ENCODE measurements at places on chromosomes 11 and 22.

GRCh38 chr11:339963-340362 lies 19.3 kb upstream of the IFITM3 start:
- no peak for DNase-seq

DNA sequence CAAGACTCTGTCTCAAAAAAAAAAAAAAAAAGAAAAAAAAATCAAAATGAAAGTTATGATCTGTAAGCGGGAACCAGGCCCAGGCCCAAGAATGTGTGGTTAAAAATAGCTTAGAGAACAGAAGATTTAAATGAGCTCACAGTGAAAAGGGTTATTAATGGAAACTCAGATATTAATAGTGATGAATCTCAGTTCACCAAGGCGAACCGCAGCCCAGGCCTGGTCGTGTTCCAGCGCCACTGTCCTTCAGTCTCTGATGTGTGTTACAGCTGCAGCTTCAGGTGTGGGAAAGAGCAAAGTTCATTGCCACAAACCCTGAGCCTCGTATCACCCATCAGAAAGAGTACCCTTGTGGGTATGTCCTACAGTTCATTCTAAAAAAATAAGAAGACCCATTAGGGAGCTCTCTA lies 107.1 kb downstream of the GAB2 start:
- peak; percentile 59 for DNase-seq

DNA sequence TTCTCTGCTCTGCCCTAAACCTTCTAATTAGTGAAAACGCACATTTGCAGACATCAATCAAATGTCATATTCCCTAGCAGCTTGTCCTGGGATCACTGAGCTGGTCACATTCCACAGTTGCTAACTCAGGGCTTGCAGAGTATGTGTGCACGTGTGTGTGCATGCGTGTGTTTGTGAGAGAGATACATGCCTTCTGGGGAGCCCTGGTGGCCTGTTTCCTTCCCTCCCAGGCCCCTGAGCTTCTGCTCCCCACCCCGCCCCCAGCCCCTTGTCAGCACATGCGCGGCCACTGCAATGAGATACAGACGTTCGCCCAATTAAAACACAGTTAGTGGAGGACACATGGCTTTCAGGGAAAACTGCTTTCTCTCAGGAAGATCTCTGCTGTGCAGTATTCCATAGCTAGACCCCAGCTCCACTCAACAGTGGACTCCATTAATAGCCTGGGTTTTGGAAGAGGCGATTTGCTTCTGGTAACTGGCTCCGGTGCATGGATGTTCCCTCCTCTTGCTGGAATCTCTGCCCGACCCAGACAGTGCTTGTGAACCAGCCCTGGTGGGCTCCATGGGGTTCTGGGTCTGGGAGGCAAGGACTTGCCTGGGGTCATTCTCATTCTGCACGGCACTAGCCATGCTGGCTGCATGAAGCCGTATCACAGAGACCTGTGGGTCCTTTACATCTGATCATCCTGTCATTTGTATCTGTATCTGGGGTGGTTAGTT lies 17.7 kb downstream of the LRP5 start:
- peak; percentile 70 for DNase-seq

DNA sequence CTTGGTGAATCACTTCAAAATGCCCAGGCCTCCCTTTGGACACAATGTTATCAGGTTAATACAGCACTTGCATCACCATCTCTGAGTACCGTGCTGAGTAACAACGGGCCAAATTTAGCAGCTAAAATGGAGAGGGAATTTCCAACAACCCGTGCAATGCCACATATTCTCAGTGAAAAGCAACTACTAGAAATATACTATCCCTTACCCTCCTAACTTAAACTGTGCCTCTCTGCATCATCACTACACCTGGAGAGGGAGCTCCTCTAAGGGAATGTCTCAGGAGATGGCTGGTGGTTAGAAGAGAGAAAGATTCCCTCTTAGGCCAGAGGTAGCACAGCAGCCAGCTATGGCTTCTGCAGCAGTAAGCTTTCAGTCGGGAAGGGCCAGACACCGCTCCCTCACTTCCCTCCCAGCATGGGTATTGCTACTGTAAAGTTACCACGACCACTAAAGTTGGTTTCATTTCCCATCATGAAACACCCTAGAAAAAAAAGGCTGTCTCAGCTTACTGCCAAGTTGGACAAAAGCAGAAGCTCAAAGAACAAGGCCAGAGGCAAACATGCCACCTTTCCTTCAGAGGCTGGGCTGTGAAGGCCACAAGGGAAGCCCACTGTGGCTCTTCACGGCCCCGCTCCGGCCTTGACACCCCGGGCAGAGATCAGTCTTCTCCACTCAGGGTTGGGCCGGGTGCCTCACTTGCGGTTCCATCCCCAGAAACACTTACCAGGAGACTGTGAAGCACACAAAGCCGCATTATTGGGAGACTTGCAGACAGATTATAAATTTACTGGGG lies 3.9 kb downstream of the MAML2 start:
- DNase-seq, result peak; percentile 40

GRCh38 chr11:20388096-20389055 lies 860 bp downstream of the PRMT3 start:
- no peak for DNase-seq

DNA sequence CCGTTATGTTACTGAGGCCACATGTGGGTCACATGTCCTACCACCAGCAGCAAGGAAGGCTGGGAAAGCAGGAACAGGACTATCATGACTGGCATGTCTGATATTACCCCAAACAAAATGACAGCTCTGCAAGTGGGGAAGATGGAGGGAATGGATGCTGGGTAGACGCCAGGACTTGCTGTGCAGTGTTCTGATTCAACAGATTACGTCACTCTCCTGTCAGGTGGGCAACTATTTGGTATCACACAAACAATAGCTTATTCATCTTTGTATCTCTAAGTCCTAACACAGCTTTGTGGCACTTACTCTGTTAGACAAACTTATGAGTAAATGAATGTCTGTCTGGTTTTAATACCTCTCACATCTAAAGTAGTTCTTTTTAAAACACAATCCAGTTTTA lies 105.2 kb downstream of the SPON1 start:
- DNase-seq, result no peak

DNA sequence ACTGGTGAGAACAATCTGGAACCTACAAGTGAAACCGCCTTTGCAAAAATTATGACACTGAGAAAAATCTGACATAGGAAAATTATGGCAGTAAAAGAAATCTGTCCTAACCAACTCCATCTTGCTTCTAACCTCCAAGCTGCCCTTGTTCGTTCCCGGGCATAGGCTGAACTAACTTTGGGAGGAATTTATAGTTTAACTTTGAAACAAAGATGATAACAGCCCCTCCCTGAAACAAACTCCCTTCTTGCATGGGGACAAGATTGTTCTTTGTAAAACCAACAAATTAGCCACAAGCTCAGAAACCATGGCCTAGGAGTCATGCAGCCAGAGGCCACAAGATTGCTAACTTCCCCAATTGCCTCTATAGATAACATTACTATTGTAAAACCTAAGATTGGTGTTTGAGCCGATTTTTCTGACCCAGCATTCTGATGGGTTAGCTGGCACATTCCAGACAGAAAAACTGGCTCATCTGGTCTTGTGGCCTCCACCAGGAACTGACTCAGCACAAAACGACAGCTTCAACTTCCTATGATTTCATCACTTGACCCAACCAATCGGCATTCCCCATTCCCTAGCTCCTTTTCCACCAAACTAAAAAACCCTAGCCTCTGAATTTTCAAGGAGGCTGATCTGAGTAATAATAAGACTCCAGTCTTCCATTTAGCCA lies 3.6 kb upstream of the CCDC81 start:
- DNase-seq, result peak; percentile 68

DNA sequence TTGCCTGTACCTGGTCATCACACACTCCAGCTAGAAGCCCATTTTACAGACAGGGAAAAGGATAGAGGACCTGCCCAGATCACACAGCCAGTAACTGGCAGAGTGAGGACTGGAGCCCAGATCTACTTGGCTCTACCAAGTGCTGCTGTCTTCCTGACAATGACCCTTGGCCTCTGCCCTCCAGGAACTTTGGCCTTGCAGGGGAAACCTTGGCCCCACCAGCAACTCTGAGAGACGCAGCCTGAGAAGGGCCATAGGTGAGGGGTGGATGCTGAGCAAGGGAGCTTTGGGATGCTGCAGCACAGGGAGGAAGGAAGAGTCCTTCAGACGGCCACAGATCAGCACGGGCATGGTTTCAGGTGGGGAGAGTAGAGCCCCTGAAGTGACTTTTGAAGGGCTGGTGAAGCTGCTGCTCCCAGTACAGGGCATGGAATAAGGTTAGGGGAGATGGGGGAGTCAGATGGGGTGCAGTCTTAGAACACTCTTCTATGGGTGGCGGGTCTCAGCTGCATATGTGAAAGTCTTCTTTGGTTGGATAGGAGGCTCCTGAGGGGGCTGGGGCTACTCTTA lies 2.0 kb upstream of the CAPN5 start:
- no peak for DNase-seq

DNA sequence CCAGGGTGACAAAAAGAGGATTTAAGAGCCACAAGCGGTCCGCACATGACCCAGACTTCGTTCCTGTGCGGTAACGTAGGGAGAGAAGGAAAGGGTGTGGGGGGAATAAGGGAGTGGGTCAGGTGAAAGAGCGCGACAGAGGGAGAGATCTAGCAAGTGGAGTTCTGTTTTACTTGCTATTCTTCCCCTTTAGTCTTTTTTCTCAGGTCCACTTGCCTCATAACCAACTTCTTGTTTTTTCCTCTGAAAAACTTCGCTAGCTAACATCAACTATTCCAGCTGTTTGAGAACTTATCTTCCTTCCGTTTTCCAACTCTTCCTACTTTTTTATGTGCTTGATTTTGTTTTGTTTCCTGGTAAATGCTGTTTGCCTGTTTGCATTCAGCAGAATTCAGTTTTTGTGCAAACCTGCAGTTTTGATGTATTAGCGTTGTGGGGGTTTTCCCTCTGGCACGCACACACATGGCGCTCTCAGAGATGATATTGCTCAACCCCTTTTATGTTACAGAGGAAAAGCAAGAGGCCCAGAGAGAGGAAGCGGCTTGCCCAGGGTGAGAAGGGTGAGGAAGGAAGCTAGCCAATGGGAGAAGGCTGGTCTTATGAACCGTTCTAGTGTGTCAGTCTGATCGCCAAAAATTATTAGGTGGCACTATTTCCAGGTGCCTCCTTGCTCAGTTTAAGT lies 592 bp upstream of the CTSC start:
- peak; percentile 69 for DNase-seq

- no peak for DNase-seq
Measured at GRCh38 chr11:9143721-9144120, 52.3 kb upstream of the SCUBE2 start.

DNA sequence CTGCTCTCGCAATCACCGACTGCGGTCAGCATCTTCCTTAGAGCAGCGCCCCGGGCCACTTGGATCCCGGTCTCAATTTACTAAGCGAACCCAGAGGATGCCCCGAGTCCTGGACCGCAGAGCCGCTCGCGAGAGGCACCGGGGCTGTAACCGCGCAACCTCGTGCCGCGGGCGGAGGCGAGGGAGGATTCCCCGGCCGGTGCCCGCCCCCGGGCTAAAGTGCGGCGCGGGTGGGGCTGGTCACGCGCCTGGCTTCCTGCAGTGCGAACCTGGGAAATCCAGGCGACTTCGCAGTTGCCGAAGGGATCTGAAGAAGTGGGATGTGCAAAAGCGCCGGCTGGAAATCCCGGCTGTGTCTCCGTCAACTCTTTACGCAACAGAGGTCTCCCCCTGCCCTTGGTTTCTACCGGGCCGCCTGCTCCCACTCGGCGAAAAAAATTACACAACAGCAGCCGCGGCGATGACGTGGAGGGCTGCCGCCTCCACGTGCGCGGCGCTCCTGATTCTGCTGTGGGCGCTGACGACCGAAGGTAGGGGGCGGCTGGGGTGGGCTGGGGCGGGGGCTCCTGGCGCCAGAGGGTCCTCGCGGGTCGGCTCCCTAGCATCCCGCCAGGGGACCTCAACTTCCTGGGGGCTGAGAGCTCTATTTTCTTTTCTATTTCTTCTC lies at the start of gene NCR3LG1:
Gene NCR3LG1, plus strand, starts transcription at position 291 of the 667 bp plus-strand sequence. Its CDS starts 170 bp downstream, at position 461.
- peak; percentile 53 for DNase-seq

DNA sequence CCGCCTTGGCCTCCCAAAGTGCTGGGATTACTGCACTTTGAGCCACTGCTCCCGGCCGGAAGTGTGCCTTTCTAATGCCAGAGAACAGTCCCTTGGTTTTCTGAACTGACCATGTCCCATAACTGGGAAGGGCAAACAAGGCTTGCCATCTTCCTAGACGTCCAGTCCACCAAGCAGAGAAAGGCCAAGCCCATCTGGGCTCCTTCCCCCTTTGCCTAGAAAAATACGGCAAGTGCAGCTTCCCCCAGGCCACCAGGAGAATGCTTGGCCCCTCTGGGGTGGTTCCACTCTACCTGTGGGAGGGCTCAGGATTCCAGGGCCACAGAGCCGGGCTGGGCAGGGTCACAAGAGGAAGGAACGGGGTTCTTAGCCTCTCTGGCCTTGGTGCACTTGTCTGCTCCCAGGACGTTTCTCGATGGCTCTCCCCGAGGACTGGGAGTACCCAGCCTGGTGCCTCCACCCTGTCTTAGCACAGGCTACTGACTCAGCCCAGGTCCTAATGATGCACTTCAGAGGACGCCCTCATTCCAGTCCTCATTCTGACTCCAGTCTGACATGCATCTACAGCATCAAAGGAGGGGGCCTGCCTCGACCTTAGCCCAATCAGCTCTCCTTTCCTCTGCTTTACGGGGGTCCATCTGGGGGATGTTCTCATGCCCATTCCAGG lies 1.2 kb downstream of the USP2 start:
- no peak for DNase-seq

- no peak for DNase-seq
Measured at GRCh38 chr11:64157631-64158394, 8.1 kb downstream of the MACROD1 start.
